ENCODE measurements at places on chromosomes 4 and X.
A peak's percentile ranks its signal among the peaks of the same experiment; 100 is the strongest.

DNA sequence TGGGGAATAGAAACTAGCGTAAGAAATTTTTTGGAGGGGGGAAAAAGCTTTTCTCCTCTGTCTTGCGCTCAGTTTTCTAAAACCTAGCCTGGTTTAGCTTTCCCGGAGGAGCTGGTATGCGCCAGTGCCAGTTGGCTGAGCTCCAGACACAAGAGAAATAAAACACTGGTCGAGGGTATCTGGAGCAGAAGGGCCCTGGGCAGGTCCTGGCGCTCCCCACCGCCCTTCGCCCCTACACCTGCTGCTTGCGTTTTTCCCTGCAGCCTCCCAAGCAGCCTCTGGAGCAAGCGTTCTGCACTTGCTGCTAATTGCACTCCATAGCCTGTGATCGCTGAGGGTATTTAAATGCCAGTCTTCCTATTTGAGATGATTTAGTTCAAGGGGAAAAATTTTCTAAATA lies 816 bp downstream of the EREG start:
- DNase-seq, result no peak

DNA sequence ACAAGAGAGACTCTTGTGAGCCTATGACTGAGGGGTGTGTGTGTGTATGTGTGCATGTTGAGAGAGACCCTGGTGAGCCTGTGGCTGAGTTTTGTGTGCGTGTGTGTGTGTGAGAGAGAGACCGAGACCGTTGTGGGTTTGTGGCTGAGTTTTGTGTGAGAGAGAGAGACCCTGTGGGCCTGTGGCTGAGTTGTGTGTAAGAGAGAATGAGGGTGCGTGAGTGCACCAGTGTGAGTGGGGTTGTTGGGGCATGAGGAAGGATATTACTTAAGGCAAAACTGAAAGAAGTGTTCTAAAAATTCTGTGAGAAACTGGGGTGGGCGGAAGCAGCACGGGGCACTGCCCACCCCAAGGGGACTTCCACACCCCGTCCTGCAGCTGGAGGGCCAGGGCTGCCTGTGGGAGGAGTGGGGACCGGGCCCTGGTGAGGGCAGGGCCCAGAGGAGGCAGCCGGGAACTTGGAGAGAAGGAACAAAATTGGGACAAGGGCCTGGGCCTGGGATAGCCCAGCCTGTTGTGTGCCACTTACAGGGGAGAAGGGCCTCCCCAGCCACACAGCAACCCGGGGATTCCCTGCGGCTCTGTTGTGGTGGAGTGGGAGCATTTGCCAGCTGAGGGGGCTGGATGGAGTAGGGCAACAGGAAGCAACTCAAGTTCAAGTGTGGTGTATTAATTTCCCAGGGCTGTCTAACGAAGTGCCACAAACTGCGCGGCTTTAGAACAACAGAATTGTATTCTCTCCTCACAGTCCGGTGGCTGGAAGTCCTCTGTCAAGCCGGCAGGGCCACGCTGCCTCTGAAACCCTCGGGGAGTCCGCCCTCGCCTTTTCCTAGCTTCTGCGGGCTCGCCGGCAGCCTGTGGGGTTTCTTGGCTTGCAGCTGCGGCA lies 22.1 kb downstream of the TMEM131L start:
- DNase-seq, result peak; percentile 66

GRCh38 chr4:72768364-72768763 lies 199.3 kb upstream of the ADAMTS3 start:
- DNase-seq, result no peak

DNA sequence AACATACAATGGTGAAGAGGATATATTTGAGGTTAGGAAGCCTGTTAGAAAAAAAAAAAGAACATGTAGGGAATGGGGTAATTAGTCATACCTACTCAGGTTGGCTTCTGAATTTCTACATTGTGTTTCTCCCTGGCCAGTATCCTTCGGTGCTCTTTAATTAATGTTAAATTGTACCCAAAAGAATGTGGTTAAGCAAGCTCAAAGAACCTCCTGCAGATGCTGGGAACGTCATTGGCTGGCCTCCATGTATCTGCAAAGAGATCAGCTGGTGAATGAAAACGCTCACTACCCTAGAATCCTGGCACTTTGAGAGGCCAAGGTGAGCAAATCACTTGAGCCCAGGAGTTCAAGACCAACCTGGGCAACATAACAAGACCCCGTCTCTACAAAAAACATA lies 942.3 kb upstream of the PRKX start:
- DNase-seq, result no peak

- DNase-seq, result no peak
Observed at GRCh38 chrX:24480400-24480865, 15.3 kb downstream of the PDK3 start.

- DNase-seq, result no peak
Observed at GRCh38 chrX:103253608-103254007, 1.3 kb downstream of the TCEAL8 start.

- no peak for DNase-seq
Observed at GRCh38 chrX:7654316-7654715, 188.7 kb upstream of the VCX start.

DNA sequence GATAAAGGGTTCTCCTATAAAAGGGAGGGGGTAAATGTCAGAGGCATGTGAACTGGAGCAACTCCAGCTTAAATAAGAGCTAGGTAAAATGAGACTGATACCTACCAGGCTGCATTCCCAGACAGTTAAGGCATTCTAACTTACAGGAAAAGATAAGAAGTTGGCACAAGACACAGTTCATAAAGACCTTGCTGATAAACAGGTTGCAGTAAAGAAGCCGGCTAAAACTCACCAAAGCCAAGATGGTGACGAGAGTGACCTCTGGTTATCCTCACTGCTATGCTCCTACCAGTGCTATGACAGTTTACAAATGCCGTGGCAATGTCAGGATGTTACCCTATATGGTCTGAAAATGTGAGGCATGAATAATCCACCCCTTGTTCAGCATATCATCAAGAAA lies 13.1 kb upstream of the SULT1B1 start:
- DNase-seq, result no peak
